ENCODE measurements at places on chromosomes 1 and 21. TPM values are rescaled to one million over a fixed set of nuclear protein-coding genes. Genes with fewer than 3 reads are reported as not detected.

DNA sequence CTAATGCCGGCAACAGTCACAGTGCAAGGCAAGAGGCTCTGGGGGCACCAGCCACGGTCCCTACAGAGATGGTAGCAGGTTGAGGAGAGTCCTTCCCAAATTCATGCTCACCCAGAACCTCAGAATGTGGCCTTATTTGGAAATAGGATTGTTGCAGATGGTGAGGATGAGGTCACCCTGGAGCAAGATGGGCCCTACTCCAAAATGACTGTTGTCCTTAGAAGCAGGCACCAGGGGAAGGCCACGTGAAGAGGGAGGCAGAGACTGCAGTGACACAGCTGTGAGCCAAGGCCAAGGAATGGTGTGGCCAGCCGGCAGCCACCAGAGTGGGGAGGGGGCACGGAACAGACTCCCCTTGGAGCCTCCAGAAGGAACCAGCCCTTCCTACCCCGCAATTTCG is 70.8 kb upstream of the CLDN14 start:
- no peak for DNase-seq

DNA sequence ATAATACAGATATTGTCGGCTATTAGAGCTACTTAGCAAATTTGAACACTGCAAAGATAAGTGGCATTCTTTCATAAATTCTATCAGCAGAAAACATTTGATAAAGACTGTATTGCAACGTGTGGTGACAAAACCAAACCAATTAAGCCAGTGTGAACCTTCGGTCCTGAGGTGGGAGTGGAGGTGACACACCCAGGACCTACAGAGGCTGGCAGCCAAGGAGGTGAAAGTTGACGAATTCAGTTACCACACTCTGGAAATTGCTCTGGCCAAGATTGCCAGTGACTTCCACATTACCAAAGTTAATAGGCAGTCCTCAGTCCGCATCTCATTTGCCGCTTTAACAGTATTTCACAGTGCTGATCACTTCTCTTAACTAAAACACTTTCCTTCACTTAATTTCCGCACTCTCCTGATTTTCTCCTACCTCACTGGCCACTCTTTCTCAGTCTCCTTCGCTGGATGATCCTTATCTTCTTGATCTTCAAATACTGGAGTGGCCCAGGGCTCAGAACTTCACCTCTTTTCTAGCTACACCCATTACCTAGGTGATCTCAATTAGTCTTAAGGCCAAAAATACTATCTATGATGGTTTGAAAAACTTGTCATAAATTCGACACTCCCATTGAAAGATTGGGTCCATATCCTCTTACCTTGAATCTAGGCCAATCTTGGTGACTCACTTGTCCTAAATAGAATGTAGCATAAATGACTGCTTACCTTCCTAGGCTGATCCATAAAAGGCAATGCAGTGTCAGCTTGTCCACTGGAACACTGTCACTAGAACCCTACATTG is 5.1 kb upstream of the CDC42BPA start:
- DNase-seq = no peak

- no peak for DNase-seq
Observed at GRCh38 chr1:111743679-111744101, 4.5 kb upstream of the INKA2 start.

DNA sequence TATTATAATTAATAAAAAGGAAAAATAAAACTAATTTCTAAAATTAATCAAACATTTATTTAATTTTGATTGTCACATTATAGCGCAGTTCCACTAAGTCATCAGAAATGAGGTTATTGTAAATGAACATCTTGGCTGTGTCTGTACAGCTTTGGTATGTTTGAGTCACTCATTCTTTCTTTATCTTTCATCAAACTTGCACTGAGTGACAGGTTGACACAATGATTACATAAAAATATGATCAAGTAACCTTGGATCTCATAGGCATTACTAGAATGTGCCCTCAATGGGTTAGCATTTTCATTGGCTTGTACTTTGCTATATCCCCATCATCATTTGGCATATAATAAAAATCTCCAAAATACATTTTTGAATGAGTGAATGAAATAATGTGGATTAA is 1353.2 kb upstream of the ADGRL2 start:
- no peak for DNase-seq

DNA sequence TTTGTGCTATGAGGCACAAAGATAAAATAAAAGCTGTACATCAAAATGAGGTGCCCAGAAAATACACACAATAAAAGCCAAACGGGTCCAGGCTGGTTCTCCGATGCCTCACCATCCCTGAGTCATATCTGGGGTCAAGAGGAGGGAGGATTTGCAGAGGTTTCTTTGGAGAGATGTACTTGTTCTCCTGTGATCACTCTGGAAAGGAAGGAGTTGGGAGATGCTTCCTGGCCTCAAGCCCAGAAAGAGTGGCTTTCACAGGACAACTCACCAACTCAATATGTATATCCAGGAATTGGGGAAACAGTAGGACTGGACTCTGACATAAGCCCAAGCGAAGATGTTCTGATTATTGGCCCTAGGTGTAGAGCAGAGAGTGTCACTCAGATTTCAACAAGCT is 51.9 kb downstream of the DIPK1A start:
- no peak for DNase-seq

DNA sequence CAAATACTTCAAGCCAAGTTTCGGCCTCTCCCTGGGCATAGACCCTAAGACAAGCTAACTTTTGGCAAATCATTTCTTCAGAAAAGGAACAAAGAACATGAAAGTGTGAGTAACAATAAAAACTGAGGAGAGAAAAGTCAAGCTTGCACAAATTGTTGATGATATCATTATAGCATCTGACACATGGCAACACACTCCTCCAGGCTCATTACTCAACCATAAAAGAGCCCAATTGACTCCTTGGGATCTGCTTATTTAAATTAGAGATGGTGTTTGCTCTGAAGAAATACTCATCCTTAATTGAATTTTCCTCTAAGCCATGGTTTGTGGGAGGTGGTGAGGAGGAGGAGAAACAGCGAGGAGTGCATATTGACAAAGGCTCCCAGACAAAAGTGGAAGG is 54.5 kb downstream of the TNFSF4 start:
- DNase-seq = no peak

DNA sequence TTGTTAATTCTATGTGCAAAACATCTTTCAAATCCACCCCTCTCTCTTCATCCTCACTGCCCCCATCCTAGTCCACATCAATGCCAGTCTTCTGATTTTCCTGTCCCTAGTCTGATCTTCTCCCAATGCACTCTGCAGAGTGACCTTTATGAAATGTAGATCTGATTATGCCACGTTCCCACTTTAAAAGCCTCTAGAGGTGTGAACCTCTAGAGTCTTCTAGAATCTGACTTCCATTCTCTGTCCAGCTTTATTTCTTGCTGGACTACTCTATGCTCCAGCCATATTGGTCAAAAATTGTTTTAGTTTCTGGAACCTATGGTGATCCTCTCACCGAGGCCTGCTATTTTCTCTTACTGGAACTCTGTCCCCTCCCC is 32.5 kb downstream of the ZNF648 start:
- no peak for DNase-seq

GRCh38 chr1:75671708-75672107 is 52.8 kb upstream of the ACADM start:
- DNase-seq = no peak

DNA sequence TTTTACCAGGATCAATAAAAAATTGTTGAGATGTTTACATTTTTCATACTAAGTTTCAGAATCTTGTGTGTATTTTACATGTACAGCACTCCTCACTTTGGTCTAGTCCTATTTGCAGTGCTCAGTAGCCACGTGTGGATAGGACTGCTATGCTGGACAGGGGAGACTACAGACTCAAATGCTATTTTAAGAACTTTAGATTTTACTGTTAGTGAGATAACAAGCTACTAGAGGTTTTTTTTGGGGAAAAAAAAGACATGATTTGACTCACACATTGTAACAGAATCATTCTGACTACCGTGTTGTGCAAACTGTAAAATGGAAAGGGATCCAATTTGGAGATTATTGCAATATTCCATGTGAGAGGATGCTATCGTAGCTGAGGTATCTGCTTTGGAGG is 418.9 kb upstream of the PRMT6 start:
- DNase-seq = no peak

The RPS6KA1 gene
- 3.9 TPM for total RNA-seq

The EPHB2 gene
- 2.7 TPM for total RNA-seq

The XCL1 gene
- total RNA-seq = 0.48 TPM

All from Right ventricle myocardium superior (tissue), 1 donor.